Activated CD8-positive, alpha-beta memory T cell treated with anti-CD3 and anti-CD28 coated beads, Interleukin-2, amount 50 U/mL, for 48 hours (primary cell): ENCODE measurements at places on chromosomes 11 and 22.

- DNase-seq = peak; percentile 98
Observed at GRCh38 chr11:66421492-66422205, 814 bp downstream of the NPAS4 start.

GRCh38 chr11:43930868-43931716 is 11.3 kb upstream of the C11orf96 start:
- no peak for DNase-seq

GRCh38 chr22:22243033-22243680 is 1.4 kb upstream of the VPREB1 start:
- no peak for DNase-seq

- no peak for DNase-seq
Observed at GRCh38 chr11:47468598-47469214, 19.8 kb upstream of the RAPSN start.

DNA sequence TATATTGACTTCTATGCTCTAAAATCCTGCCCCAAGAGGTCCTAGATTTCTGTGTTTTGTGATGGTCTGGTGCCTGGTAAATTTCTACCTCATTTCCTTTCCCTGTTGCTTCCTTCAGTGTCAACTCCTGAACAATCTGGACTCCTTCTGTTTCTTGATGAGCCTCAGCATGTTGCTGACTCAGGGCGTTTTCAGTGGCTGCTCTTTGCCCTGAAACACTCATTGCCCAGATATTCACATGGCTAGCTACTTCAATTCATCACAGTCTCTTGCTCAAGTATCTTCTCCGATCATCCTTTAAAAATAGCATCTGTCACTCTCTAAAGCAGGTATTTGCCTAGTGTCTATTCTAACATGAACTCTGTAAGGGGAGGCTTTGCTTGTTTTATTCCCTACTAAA is 526.3 kb upstream of the RAG2 start:
- no peak for DNase-seq

DNA sequence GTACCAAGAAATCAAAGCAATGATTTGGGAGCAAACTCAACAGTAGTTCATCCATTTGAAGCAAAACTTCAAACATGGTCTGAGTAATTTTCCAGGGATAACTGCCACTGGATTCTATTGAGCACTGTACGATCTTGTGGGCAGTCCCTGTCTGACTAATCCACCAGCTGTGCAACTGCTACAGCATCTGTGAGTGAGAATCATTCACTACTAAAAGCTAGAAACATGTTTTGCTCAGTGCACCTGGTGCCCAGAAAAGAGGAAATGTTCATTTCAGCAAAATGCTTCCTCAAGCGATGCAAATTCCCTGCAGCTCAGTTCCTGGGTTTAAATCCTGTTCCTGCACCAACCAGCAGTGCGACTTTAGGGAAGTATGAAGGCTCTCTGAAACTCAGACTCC is 1077.9 kb downstream of the DLG2 start:
- no peak for DNase-seq

GRCh38 chr11:117842131-117842941 is 17.8 kb upstream of the FXYD2 start:
- peak; percentile 47 for DNase-seq

- DNase-seq = no peak
Observed at GRCh38 chr11:121630041-121630440, 177.3 kb upstream of the SORL1-AS1 start.

DNA sequence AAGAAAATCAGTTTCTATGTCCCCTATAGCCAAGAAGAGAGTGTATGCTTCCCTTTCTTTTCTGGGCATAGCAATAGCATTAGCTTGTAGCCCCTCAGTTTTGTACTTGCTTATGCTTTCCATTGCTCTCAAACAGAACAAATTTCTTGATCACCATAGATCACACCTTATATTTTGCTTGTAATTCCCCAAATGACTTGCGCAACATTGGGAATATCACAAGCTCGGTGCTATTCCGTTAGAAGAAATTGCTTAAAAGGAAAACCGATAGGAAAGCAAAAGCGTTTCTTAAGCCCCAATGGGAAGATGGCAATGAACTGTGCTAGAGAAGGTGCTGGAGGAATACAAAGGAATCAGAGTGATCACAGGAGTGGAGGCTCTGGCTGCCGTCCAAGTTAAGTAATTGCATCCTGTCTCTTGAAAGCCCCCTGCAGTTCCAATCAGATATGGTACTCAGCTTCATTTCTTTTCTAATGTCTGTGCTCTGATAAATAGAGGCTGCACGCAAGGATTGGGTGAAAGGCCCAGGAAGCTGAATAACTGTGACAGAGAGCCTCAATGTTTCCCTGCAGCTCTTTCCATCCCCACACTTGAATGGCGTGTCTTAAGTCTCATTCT is 182.1 kb upstream of the KIRREL3 start:
- no peak for DNase-seq

DNA sequence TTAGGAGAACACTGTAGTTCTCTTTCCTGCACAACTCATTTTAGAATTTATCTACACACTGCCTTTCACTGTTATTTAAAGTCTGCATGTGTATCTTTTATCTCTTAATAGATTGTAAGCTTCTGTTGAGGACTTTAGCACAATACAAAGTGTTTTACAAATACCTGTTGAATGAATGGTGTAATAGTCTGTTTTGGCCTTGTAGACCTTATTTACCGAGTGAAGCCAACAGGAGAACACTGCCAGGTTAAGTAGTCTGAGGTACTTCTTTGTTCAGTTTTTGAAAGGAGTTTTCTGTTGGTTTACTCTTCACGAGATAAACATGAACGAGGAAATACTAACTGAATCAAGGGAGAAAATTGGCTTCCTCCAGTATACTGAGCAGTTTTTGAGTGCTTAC is 31.0 kb downstream of the SIK2 start:
- DNase-seq = no peak

- no peak for DNase-seq
Observed at GRCh38 chr22:30968015-30968923, at the start of gene MORC2. Gene MORC2, minus strand, starts transcription at chr22:30968774. Its CDS starts 885 bp downstream, at chr22:30967889.

DNA sequence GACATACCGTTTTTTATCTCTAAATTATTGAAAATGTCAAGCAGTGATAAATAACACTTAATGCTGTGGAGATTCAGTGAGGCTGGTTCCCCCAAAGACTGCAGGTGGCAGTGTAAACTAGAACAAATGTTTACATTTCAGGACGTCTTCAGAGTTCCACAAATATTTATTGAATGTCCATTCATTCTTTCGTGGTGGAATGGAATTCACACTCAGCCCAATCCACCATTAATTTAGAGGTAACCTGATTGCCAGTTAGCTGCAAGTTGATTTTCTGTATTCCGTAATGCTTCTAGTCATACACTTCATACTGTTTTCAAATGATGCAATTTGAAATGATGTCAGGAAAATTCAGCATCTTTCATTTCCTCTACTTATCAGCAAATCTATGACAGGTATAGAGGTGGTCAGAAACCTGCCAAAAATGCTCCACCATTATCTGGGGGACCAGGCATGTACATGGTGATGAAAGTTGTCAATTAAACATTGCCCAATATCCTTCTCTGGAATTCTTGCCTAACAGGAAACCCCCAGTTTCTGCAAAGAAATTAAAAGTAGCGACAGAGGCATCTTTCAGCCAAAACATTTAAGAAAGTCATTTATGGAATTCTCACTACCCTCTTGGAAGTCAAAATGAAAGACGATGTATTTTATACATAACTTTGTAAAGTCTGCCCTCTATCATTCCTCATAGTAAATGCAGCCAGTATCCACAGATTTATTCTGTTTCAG is 94.3 kb upstream of the BMAL1 start:
- DNase-seq = no peak

- DNase-seq = no peak
Observed at GRCh38 chr11:18374956-18375355, 19.4 kb upstream of the LDHA start.

- DNase-seq = no peak
Observed at GRCh38 chr11:11748706-11749365, 92.9 kb upstream of the USP47 start.

- no peak for DNase-seq
Observed at GRCh38 chr22:31497148-31497938, 1.0 kb downstream of the SFI1 start.

DNA sequence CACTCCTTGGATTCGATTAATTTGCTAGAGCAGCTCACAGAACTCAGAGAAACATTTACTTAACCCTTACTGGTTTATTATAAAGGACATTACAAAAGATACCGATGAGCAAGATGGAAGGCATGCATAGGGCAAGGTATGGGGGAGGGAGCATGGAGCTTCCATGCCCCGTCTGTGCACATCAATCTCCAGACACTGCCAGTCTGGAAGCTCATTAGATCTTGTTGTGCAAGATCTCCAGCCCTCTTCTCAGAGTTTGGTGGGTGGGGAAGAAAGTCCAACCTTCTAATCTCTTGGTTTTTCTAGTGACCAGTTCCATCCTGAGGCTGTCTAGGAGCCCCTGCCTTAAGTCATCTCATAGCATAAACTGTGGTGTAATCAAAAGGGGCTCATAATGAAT is 190.7 kb downstream of the UVRAG start:
- DNase-seq = no peak

DNA sequence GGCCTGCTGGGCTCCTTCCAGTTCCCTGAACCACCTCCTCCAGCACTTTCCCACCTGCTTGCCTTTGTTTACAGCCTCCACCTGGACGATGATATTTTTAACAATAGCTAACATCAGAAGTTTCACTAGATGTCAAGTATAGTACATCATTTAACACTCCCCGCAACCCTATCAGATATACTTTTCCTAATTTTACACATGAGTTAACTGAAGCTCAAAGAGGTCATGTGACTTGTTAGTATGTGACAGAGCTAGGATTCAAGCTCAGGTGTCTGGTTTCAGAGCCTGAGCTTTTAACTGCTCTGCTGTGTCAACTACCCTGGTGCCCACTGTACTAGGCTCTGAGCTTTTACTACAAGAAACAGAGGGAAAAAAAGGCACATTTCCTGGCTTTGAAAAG is 14.3 kb upstream of the HPX start:
- no peak for DNase-seq

DNA sequence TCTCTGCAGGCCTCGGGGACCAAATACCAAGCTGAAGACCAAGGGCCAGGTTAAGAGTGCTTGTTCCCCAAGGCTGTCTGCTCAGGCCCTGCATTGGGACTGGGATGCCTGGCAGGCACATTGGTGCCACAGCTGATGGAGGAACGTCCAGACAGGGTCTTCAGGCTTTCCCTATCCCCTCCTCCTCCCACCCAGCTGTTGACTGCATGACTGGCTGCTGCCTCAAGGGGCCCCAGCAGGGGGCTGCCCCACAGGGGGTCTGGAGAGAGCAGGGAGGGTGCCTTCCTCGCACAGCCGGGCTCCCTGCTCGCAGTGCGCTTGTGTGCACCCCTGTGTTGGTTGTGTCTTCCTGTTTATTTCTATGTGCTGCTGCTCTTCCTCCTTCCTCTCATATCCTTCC is 9.9 kb downstream of the RCOR2 start:
- no peak for DNase-seq

- no peak for DNase-seq
Observed at GRCh38 chr11:5818245-5818886, 9.6 kb downstream of the OR52N2 start.

DNA sequence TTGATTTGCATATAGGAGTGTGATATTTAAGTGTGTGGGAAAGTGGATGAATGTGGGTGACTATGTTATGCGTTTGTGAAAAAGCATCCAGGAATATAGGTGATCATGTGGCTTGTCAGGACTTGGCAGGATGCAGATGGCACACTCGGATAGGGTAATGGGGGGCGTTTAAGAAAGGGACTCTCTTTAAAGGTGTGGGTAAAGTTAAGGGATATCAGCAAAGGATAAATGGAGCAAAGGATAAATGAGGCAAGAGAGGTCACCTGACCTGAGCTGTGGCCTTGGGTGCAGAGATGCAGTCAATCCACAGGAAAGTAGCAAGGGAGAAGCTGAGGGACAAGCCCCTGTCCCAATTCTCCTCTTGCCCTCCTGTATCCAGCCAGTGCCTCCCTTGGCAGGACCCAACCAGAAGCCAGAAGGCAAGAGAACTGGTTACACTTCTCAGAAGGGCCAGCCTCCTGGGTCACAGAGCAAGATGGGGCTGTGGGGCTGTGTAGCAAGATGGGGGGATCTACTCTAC is 47.5 kb upstream of the GRAMD1B start:
- DNase-seq = peak; percentile 62

- no peak for DNase-seq
Observed at GRCh38 chr11:72808331-72808798, 5.8 kb upstream of the ATG16L2 start.

DNA sequence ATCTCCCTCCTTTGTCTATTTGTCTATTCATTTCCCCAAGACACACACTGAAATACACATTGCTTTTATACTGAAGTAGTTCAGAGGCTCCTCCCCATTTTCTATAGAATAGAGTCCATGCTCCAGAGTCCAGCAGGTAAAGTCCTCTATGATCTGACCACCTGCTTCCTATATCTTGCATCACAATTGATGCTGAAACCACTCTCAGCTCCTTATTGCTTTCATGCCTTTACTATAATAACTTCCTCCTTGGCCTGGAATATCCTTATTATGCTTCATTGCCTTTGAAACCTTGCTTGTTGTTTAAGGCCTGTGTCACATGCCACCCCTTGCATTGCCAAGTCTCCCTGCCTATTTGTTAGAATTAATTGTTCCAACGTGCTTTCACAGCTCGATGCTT is 12.6 kb downstream of the OR6Q1 start:
- DNase-seq = no peak

DNA sequence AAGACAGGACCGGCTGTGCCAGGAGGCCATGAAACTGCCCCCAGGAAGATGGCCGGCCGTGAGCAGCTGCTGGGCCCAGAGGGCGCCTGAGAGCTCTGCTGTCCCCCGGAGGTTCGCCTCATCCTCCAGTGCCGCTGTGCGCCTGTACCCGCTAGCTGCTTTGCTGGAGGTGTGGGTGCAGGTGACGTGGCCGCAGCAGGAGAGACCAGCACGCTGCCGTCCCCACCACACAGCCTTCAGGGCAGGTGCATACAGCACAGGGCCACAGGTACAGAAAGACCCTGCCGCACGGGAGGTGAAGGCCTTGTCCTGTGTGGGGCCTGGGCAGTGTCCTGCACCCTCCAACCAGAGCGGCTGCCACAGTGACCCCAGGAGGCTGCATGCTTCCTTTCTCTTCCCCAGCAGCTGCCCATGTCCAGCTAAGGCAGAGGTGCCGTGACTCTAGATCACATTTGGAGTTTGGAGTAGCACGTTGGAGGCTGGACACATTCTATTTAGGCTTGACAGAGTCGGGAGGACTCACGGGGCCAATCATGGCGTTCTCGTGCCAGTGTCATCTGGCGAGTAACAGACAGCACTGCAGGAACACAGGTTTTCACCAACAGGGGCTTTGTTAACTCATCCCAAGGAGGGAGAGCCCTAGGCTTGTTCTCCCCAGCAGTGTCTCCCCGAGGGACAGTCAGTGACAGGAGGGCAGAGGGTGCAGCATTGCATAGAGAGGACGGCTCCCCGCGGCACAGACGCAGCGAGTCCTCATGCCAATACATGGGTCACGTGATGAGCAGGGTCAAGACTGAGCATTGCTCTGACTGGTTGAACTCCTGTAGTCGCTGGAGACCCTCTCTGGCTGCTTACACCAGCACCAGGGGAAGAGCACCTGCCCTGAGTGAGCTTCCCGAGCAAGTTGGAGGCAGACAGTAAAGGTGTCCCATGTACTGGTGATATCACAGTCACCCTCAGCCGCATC is 18.7 kb upstream of the PANX2 start:
- no peak for DNase-seq

DNA sequence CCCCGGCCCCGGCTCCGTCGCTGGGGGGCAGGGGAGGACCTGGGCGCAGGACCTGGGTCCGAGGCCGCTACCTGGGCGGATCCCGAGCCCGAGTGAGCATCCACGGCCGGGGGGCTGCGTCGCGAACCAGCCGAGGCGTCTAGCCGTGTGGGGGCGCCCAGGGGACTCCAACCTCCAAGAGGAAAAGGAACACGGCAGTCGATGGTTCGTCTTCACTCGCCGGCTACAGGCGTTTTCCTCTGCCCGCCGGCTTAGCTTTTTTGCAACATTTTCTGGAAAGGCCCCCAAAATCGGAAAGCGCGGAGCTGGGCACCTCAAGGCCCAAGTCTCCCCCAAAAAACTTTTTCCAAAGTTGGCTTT is 666 bp downstream of the PDGFB start:
- no peak for DNase-seq
